ENCODE measurements at places on chromosomes 13 and 19. TPM values are rescaled to one million over a fixed set of nuclear protein-coding genes. Genes with fewer than 3 reads are reported as not detected.

CEACAM4 gene
- 0.28 TPM for total RNA-seq

PLK5 gene
- not detected for total RNA-seq

DMKN gene
- 0.97 TPM for total RNA-seq

CLIP3 gene
- 2.4 TPM for total RNA-seq

OR7A5 gene
- not detected for total RNA-seq

NLRP5 gene
- total RNA-seq, result not detected

LRRC63 gene
- 0.75 TPM for total RNA-seq

ZNF534 gene
- total RNA-seq, result not detected

NLRP9 gene
- total RNA-seq, result not detected

FXYD3 gene
- total RNA-seq, result not detected

GRCh38 chr13:91710733-91711132, 312.3 kb downstream of the GPC5 start:
- no peaks in the 10 kb centered on the region for H3K36me3 ChIP-seq
- DNase-seq, result no peak
- no peak overlapping the region for H3K27ac ChIP-seq
- H3K27me3 ChIP-seq, result no peaks in the 10 kb centered on the region
- H3K4me3 ChIP-seq, result no peak overlapping the region
- no peaks in the 10 kb centered on the region for H3K4me1 ChIP-seq

DNA sequence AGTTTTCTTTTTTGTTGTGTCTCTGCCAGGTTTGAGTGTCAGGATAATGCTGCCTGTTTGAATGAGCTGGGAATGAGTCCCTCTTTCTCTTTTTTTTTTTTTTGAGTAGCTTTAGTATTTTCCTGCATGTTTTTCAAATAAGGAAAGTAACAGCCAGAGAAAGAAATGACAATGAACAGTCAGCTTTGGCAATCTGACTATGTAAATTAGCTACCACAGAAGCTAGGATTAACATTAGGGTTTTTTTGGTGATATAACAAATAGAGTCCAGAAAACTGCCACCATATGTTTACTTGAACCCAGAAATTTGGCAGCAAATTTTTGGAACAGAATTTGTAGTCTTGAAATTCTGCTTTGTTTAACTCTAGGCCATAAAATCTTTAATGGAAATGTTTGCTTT, 50.5 kb downstream of the SGCG start:
- no peak overlapping the region for H3K27ac ChIP-seq
- no peak overlapping the region for H3K4me3 ChIP-seq
- no peak for DNase-seq
- H3K36me3 ChIP-seq, result no peaks in the 10 kb centered on the region
- no peaks in the 10 kb centered on the region for H3K27me3 ChIP-seq

- no peak overlapping the region for H3K27ac ChIP-seq
- DNase-seq, result no peak
These were observed 85.7 kb upstream of the MBNL2 start for GRCh38 chr13:97136418-97136817.

- H3K36me3 ChIP-seq, result no peaks in the 10 kb centered on the region
- no peaks in the 10 kb centered on the region for H3K27me3 ChIP-seq
- DNase-seq, result no peak
- no peak overlapping the region for H3K4me3 ChIP-seq
- H3K4me1 ChIP-seq, result no peaks in the 10 kb centered on the region
- no peak overlapping the region for H3K27ac ChIP-seq
These were observed 449.3 kb downstream of the PCDH17 start for GRCh38 chr13:58080806-58081205.

GRCh38 chr19:17323964-17324332, 10.7 kb downstream of the ANO8 start:
- H3K4me1 ChIP-seq, result peaks cover 4% of the 10 kb centered on the region
- H3K27me3 ChIP-seq, result no peaks in the 10 kb centered on the region
- H3K4me3 ChIP-seq, result no peak overlapping the region
- H3K27ac ChIP-seq, result no peak overlapping the region

DNA sequence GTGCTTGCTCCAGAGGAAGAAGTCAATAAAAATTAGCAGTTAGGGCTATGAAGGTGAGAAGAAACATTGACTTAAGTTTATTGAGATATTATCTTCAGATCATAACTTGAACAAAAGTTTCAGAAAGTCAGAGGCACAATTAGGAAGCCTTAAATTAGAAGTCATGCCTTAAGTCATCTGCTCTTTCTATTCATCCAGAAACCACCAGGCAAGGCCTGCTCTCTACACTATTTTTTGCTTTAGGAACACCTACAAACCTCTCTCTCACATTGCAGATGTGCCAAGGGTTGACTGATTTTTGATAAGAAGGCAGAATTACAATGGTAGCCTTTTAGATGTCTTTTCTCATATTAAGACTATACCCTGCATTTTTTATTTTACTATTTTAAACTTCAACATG, 268.7 kb downstream of the SPRY2 start:
- H3K36me3 ChIP-seq, result no peaks in the 10 kb centered on the region
- H3K4me3 ChIP-seq, result no peak overlapping the region
- H3K27me3 ChIP-seq, result no peaks in the 10 kb centered on the region
- no peak for DNase-seq
- no peaks in the 10 kb centered on the region for H3K4me1 ChIP-seq

GRCh38 chr19:7216373-7216902, 77.8 kb downstream of the INSR start:
- H3K4me1 ChIP-seq, result no peaks in the 10 kb centered on the region
- no peak overlapping the region for H3K4me3 ChIP-seq
- H3K27ac ChIP-seq, result no peak overlapping the region
- no peak for DNase-seq
- no peaks in the 10 kb centered on the region for H3K27me3 ChIP-seq
- H3K36me3 ChIP-seq, result no peaks in the 10 kb centered on the region

DNA sequence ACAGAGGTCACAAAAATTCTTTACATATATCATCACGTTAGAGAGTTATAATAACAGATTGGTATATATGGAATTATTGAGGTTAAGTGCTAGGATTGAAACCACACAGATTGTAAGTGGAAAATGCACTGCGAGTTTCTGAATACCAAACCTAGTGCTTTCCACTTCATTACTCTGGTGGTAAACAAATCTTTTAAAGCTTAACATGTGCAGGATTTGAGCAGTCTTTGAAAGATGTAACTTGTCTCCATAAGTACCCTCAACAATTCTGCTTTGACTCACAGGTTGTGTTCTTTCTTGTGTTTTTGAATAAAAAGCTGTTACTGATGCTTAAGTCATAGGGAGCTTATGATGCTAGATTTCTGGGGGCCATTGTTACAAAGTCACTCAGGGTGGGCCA, 314.7 kb upstream of the DACH1 start:
- no peaks in the 10 kb centered on the region for H3K27me3 ChIP-seq
- no peak overlapping the region for H3K27ac ChIP-seq
- H3K4me3 ChIP-seq, result no peak overlapping the region
- DNase-seq, result no peak
- no peaks in the 10 kb centered on the region for H3K36me3 ChIP-seq
- H3K4me1 ChIP-seq, result no peaks in the 10 kb centered on the region

- H3K4me3 ChIP-seq, result no peak overlapping the region
- H3K27me3 ChIP-seq, result no peaks in the 10 kb centered on the region
- DNase-seq, result no peak
- H3K4me1 ChIP-seq, result peaks cover 10% of the 10 kb centered on the region
- H3K27ac ChIP-seq, result no peak overlapping the region
These were observed 11.0 kb upstream of the CA11 start for GRCh38 chr19:48656840-48657474.

DNA sequence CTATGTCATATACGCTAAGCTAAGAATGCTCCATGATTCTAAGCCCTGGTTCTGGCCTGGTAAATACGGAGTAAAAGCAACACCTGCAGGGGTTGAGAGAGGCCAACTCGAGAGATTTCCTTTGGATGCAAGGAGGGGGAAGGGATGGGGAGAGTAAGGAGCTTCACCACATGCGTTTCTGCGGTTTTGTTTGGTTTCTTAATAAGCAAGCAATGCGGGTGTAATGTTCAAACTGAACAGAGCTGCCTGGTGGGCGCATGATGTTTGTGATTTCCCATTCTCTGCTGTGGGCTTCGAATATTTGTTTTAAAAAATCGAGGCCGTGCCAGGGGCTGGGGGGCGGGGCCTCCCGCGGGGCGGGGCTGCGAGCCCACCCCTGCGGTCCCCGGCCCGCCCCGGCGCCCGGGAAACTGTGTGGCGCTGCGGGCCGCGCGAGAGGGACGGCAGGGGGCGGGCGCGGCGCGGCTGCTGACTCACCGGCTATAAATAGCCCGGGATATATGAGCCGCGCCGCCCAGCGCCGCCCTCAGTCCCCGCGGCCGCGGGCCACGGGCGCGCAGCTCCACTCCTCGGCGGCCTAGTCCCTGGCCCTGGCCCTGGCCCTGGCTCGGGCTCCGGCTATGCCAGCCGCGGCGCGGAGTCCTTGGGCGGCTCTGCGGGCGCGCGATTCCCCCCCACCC, 5.1 kb downstream of the BBC3 start:
- H3K27me3 ChIP-seq, result no peaks in the 10 kb centered on the region
- peak overlapping the region; percentile 80 for H3K27ac ChIP-seq
- peaks cover 7% of the 10 kb centered on the region for H3K36me3 ChIP-seq
- H3K4me3 ChIP-seq, result peak overlapping the region; percentile 52
- H3K4me1 ChIP-seq, result peaks cover 41% of the 10 kb centered on the region
- DNase-seq, result peak; percentile 85

DNA sequence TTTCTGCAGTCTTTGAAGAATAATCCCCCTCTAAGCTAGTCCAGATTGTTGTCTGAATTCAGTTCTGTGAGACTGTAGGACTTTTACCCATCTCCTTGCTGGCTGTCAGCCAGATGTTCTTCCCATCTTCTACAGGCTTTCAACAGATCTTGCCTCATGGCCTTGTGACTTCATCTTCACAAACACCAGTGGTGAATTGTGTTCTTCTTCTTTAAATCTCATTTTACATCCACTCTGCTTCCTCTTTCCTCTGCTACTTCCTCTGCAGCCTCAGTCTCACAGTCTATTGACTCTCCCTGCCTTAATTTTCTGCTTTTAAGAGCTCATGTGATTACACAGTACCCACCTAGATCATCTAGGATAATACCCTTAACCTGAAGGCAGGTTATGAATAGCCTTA, 859.0 kb upstream of the SLITRK1 start:
- DNase-seq, result no peak
- H3K4me3 ChIP-seq, result no peak overlapping the region
- H3K27ac ChIP-seq, result no peak overlapping the region
- no peaks in the 10 kb centered on the region for H3K36me3 ChIP-seq

DNA sequence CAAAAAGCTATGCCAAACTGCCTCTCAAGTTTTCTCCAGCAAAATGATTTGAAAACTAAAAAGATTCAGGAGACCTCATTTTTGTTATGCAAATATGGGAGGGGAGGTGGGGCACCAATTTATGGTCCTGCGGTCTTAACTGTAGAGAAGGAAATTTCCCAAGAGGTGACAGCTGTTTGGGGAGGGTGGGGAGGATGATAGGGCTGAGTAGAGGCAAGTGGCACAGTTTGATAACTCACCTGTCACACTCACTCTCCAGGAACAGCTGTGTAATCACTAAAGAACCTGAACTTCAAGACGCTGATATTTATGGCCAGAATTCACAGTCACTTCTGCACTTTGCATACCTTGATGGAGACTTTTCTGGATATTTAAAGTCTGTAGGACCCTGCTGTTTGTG, 232.9 kb upstream of the STARD13 start:
- no peaks in the 10 kb centered on the region for H3K27me3 ChIP-seq
- no peak overlapping the region for H3K4me3 ChIP-seq
- no peak for DNase-seq
- H3K4me1 ChIP-seq, result no peaks in the 10 kb centered on the region
- no peaks in the 10 kb centered on the region for H3K36me3 ChIP-seq
- H3K27ac ChIP-seq, result no peak overlapping the region

Data from CD4-positive, alpha-beta memory T cell (primary cell).